ENCODE measurements at places on chromosomes 6 and 20.

GRCh38 chr6:13437218-13437996, 50.0 kb downstream of the GFOD1 start:
- DNase-seq, result no peak

DNA sequence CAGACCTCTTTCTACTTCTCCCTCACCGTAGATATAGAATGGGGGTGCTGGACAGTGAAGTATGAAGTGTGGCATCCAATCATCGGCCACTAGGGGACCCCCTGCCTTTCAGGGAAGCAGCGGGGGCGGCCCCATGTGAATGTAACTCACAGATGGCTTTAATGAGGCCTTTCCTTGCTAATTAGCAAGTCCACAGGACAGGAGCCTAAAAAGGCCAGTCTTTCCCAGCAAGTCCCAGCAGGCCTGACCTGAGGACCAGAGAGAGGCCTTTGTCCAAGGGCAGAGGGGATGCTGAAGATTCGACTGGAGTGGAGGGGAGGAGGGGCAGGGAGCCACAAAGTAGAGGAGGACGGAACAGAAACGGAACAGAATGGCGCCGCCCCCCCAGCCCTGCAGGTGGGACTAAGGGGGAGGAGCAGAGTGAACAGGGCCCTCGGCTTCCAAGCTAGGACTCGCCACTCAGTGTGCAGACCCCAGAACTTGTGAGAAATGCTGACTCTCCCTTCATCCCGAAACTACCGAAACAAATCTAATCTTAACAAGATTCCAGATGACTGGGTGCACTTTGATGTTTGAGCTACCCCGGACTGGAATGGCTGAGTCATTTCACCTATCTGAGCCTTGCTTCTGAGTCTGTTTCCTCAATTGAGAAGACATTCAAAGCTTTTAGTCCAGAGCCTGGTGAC, 5.8 kb downstream of the C6orf132 start:
- no peak for DNase-seq

DNA sequence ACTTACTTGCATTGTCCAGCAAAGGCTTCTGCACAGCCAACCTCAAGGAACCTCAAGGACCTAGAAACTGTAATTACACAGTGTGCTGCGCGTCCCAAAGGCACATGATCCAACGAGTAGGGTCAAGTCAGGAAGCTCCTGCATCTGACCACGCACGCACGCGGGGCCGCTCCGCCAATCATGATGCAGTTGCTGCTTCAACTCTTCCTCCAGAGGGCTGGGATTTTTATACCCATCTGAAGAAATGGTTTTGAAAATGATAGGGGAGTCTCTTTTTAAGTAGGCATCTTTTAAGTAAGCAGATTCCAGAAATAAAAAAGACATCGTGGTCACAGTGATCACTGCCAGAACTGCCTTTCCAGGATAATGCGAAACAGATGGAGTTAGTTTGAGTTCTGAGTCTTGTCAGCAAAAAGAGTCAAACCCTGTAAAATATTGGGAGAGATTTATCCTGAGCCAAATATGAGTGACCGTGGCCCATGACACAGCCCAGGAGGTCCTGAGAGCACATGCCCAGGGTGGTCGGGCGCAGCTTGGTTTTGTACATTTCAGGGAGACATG, 34.0 kb downstream of the KIF25 start:
- no peak for DNase-seq

DNA sequence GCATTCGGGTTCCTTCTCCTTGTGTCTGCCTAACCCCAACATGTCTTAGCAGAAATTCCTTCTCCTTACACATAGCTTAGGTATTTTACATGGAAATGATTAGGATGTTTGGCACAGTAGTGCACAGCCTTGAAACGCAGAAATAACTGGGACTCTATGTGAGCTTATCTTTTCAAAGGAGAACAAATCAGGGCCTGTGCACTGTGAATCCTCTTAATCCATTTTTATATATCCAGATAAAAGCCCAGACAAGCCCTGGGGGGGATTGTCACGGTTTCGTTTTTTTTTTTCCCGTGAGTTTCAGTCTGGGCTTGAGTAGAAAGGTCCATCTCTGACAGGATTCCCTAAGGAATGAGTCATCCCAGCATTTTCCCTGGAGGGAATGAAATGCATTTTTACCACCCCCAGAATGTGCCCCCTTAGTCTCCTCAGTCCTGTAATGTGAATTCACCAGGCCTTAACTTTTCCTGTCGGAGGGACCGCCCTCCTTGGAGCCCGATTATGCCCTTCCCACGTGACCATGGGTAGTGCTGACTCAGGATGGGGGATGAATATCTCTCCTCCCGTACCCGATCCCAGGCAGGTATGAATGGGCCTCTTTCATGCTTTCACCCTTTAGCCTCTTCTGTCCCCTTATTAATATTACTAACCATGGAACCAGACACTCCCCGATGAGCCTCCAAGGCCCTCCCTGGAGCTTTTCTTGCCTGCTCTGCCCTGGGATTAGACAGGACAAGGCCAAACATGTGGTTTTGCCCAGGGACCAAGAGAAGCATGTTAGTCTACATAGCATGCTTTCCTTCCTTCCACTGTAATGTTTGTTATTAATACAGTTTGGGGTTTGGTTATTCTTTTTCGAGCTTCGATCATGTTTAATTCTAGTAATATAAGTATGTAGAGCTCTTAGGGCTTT, 23.9 kb upstream of the NAA20 start:
- no peak for DNase-seq

GRCh38 chr20:2822073-2822472, 5.9 kb downstream of the TMEM239 start:
- no peak for DNase-seq
